ENCODE measurements at places on chromosomes 12 and 14.

DNA sequence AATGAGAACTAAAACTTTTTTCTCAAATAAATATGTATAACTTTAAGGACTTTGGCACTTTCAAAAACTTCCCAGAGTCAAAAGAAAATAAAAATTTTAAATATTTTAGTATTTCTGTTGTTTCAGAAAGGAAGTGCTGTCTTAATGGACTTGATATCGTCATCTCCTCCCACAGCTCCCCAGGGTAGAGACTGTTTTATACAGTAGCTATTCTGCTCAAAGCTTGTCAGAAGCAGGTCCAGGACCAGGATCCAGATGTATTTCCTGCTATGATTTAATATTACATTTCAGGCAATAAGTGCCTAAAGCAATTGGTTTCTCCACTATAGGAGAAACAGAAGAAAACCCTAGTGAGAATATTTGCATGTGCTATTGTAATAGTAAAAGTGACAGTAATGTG is 218.5 kb upstream of the G2E3 start:
- DNase-seq: no peak

- DNase-seq: no peak
Observed at GRCh38 chr12:124656947-124657434, 89.6 kb upstream of the NCOR2 start.

- no peak for DNase-seq
Observed at GRCh38 chr12:120019938-120020337, 30.9 kb downstream of the BICDL1 start.

- no peak for DNase-seq
Observed at GRCh38 chr14:58796242-58797009, 158.7 kb downstream of the DACT1 start.

GRCh38 chr14:102772781-102773570 is 4.3 kb upstream of the TRAF3 start:
- no peak for DNase-seq

DNA sequence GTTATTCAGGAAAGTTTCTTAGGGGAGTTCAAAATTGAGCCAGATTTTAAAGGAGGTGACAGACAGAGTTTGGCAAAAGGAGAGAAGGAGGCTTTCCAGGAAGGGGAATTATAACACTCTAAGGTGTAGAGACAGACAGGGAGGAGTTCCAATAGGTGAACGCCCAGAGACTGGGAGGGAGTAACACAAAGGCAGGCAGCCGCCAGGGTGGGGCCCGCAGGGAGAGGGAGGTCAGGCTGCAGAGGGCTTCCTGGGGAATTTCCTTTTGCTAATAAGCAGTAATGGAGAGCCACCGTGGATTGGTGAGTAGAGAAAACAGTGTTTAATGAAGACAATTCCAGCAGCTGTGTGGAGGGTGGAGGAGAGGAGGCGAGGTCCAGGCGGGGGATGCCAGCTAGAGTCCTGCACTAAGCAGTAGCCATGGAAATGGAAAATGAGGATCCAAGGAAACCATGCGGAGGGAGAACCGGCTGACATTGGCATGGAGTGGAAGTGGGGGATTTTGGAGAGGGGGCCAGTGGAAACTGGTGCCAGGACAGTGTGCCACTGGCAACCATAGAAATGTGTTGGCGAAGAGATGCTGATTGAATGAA is 22.2 kb downstream of the GRIN2B start:
- DNase-seq: no peak

DNA sequence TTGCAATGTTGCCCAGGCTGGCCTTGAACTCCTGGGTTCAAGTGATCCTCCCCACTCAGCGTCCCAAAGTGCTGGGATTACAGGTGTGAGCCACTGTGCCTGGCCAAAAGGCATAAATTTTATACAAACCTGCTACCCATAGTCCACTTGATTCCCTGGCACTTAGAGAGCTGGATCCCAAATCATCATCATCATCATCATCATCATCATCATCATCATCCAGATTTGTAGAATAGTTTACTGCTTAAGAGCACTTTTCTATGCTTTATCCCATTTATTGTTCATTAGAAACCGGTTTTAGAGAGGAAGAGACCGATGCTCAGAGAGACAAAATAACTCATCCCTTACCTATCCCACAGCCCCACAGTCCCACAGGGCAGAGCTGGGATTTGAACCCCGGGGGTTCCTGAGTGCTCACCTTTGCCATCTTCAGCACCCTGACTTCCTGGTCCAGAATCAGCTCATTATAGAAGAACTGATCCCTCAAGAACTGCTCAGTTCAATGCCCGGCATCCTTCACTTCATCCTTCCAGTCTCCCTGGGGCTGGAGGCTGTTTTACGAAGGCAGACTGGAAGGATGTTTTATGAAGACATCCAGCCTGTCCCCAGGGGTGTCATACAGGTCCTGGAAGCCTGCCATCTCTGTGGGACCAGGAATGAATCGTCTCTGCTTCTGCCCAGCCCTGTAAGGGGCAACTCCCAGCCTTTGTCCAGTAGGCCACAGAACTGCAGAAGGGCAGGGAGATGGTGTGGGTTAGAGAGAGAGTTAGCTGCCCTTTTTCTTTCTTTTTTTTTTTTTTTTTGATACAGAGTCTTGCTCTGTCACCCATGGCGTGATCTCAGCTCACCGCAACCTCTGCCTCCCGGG is 20.2 kb upstream of the OASL start:
- no peak for DNase-seq

DNA sequence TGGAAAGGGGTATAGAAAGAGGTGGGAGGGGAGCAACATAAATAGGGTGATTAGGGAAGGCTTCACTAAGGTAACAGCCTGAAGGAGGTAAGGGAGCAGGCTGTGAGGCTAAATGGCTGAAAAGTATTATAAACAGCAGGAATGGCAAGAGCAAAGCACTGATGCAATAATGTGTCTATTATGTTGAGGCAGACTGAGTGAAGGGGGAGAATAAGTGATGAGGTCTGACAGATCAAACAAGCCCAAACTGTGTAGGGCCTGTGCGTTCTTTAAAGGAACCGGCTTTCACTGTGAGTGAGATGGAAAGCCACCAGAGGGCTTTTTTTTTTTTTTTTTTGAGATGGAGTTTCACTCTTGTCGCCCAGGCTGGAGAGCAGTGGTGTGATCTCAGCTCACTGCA is 6.7 kb upstream of the VCPKMT start:
- DNase-seq: no peak

- no peak for DNase-seq
Observed at GRCh38 chr14:91396013-91396660, 21.5 kb downstream of the CCDC88C start.

DNA sequence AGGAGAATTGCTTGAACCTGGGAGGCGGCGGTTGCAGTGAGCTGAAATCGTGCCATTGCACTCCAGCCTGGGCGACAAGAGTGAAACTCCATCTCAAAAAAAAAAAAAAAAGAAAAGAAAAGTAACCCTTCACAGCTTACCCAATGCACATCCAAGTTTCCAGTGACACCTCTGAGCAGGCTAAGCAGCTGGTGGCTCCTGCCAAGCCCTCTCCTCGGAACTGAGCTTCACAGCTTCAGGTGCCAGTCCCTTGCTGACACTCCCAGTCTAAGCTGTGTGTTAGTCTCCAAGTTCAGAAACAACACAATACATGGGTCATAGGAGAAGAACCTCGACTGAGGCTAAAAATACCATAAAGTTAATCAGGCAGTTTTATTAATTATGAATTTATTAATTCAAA is 7.9 kb downstream of the CD9 start:
- no peak for DNase-seq

DNA sequence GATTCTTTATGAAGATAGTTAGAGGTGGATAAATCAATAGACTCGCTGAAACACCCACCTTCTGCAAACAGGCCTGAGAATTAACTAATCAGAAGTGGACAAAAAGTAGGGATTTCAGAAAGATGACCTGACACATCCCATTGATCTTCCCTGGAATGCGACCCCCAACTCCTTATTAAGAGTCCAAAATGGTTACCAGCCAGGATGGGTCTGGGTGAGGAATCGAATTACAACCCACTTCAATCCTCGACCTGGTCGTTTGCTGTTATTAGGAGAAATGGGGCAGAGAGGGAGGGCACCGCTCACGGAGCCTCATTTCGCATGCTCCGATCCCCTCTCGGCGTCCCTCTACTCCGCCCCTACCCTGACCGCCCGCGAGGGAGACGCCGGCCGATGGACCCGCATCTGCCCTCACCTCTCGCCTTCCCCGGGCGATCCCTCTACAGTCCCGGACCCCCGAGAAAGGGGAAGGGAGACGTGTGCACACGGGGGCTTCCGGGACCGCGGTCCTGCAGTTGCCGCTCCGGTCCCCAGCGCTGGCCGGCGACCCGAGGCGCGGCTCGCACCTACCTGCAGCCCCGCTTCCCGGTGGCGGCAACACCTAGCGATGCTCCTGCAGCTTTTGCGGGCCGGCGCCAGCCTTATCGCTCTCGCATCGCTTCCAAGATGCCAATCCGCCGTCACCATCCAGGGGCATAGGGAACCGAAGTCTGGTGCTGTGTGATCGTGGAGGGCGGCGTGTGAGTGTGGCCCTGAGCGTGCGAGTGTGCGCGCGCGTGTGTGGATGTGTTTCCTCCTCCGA is 69.3 kb upstream of the USP15 start:
- DNase-seq: no peak

GRCh38 chr12:64671681-64672080 is 61.4 kb downstream of the RASSF3 start:
- DNase-seq: no peak

- DNase-seq: no peak
Observed at GRCh38 chr12:23813206-23813605, 136.3 kb downstream of the SOX5 start.

Data from NCI-H774 (cell line).